ENCODE measurements at places on chromosomes 4 and X.

GRCh38 chr4:186875476-186875875 is 151.8 kb upstream of the FAT1 start:
- no peak for DNase-seq

GRCh38 chr4:7466904-7467303 is 32.2 kb upstream of the PSAPL1 start:
- DNase-seq, result no peak

DNA sequence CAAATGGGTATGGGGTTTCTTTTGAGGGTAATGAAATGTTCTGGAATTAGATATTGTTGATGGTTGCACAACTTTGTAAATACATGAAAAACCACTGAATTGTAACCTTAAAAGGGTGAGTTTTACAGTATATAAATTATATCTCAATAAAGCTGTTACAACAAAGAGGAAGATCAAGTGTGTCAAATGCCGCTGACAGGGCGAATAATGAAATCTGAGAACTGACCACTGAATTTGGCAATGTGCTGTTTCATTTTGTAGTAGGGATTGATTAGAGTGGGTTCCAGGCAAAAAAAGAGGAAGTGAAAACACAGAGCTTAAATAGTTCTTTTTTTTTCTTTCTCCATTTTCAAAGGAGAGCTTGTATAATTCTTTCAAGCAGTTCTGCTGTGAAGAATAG is 161.1 kb upstream of the NAP1L5 start:
- DNase-seq, result no peak

GRCh38 chrX:103367502-103367901 is 8.8 kb upstream of the BEX3 start:
- peak; percentile 22 for DNase-seq

DNA sequence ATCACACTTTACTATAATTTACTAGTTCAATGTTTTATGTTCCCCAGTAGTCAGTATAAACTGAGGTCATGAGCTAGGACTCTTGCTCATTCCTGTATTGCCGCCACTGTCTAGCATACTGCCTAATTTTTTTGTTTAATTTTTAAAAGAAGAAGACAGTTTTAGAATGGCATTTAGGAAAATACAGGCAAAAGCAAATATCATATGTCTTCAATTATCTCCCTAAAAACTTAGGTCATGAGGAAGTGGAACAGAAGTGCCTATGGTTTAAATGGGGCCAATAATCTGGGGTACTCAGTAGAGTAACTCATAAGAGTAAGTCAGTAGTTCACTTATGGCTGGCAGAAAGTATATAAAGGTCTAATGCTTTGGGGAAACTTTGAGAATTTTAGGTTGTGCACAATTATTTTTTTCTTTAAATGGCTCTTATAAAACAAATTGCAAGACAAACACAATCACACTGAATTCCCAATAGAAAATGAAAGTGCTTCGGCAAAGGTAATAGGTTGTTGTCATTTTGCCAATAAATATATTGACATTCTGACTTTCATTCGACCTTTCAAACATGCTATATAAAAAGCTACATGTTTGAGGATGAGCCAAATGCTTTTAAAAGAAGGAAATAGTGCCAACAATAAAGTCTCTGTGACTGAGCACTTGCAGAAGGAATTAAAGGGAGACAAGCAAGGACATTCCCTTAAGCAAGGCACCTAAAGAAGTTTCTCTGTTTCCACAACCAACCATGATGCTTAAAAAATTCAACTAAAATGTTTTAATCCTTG is 390.1 kb downstream of the PDGFC start:
- no peak for DNase-seq

GRCh38 chrX:104522386-104522785 is 43.6 kb upstream of the IL1RAPL2 start:
- DNase-seq, result no peak

- peak; percentile 44 for DNase-seq
Measured at GRCh38 chr4:105399532-105400161, 74.2 kb downstream of the PPA2 start.

DNA sequence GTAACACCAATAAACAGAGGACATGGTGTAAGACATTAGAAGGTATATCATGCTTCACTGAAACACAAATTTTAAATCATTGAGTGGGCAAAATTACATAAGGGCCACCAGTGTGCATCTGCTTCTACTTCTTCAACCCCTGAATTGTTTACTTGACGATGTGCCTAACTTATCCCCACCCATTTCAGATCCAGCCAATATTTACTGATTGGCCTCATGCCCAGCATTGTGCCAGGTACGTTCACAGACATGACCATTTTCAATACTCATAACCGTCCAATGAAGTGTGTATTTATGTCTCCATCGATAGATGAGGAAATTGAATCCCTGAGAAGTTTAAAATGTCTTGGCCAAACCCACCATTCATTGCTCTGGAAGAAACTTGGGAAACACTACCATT is 208.3 kb upstream of the MID1 start:
- no peak for DNase-seq

GRCh38 chr4:3019145-3019846 is 55.0 kb downstream of the HTT-AS start:
- DNase-seq, result no peak

DNA sequence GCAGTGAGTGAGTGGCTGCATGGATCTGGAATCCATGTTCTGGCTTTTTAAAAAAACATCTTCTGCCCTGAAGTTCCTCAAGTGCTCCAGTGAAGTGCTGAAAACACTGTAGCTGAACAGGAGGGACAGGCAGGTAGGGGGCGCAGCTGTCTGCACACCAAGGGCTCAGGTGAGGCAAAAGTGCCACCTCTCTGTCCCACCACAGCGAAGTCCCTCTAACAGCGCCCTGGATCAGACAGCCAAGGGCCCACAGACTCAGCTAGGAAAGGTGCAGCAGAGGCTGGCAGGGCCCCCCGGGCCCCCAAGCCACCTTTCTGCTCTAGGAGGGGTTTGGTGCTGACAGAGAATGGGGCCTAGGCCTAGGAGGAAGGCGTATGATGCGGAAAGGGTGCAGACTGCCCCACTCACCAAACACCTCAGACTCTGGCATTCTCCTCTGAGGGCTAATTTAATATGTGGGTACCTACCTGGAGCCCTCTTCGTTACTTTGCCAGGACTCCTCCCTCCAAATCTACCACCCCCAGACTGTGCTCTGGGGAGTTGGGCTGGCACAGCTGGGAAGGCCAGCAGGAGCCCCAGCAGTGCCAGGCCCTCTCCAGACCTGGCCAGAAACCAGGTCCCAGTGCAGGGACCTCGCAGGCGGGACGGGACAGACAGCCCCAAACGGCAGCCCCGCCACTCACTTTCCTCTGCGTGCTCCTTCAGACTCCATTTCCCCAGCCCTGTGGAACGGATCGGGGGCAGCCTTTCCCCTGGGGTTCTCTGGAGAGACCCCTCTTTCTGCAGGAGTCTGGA is 73.7 kb downstream of the ENPP6 start:
- DNase-seq, result no peak

DNA sequence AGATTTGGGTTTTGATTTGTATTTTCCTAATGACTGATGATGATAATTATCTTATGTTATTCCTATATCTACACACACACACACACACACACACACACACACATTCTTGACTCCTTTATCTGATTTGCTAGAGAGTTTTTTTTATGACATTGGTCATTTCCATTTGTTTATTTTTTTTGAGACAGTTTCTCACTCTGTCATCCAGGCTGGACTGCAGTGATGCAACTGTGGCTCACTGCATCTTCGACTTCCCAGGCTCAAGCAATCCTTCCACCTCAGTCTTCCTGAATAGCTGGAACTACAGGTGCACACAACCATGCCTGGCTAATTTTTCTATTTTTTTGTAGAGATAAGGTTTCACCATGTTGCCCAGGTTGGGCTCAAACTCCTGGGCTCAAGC is 6.7 kb downstream of the ZNF81 start:
- DNase-seq, result no peak

DNA sequence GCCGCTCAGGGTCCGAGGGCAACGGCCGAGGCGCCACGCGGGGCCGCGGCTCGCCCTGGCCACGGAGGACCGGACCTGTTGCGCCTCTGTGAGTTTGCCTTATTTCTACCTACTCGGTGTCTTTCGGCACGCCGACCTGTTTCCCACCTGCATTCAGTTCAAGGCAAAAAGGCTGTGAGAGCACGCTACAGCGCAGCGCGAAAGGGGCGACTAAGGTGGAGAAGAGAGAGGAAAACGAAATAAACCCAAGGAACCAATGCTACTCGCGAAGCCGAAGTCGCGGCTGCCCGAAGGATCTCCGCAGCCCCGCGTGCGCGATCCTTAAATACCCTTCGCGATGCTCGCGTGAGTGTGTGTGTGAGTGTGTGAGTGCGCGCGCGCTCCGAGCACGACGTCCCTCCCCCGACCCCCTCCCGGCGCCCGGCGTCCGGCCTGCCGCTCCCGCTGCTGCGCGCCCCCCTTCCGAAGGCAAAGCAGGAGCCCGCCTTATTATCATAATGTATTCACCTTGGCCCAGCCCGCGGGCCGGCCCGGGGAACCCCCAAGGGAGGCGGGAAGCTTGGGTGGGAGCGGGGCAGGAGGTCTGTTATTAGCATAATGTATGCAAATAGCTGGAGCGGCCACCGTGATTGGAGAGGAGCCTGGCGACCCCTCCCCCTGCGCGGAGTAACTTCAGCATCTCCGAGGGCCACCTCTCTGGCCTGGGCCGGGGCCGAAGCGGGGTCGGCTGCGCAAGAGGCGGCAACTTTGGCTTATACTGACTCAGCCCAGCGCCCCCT is at the start of gene COL25A1:
COL25A1 (minus strand) TSS at position 298 of the 779 bp plus-strand sequence.
- peak; percentile 16 for DNase-seq

- DNase-seq, result no peak
Measured at GRCh38 chr4:2787230-2788100, 5.4 kb upstream of the SH3BP2 start.

DNA sequence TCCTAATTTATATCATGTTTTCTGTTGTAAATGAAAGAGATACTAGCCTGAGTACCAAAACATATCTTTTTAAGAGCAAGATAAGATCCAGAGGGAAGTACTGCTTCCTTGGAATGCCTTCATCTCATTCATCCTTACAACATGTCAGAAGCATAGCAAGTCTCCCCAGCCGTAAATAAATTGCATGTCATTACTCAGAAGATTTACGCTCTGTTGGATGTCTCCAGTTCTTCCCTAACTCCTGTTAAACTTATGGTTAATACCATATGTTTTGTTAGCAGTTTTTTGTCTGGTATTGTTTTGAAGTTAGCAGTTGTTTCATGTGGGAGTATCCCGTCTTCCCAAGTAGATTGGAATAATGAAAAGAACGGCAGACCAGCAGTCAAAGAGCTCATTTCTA is 7.5 kb upstream of the GPC3 start:
- no peak for DNase-seq

- no peak for DNase-seq
Measured at GRCh38 chr4:110059556-110060191, 138.7 kb downstream of the ELOVL6 start.

DNA sequence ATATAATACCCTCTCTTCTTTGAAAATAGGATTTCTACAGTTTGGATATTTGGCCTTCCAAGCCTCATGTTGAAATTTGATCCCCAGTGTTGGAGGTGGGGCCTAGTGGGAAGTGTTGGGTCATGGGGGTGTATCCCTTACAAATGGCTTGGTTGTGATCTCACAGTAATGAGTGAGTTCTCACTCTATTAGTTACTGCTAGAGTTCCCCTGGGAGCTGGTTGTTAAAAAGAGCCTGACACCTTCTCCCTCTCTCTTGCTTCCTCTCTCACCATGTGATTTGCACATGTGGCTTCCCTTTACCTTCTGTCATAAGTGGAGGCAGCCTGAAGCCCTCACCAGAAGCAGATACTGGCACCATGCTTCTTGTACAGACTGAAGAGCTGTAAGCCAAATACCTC is 73.9 kb downstream of the HDAC8 start:
- DNase-seq, result no peak

- DNase-seq, result no peak
Measured at GRCh38 chrX:130213376-130213775, 41.6 kb downstream of the RAB33A start.

DNA sequence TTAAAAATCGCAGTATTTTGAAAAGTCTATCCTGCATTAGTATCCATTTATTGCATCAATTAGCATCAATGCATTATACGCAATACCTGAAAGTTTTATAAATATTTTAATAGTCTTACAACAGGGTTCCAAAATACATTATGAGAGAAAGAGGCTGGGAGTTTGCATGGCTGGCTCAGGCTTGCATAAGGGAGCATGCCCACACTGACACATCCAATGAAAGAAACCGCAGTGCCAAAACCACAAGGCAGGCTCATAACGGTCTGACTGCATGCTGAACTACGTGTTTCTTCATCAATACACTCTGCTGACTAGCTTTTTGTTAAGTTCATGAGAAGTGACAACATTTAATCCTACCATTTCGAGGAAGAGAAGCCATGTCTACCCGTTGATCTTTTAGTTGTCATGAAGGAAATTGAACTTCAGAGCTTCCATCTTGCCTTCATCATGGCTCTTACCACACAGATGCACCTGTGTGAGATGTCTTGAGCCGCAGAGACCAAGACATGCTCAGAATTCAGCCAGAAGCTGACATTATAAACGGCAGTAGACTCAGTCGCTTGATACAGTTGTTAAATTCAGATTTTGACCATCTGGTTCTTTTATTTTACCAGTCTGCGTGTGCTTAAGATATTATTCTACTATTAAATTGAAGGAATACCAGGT is 168.8 kb upstream of the FRG1 start:
- no peak for DNase-seq

DNA sequence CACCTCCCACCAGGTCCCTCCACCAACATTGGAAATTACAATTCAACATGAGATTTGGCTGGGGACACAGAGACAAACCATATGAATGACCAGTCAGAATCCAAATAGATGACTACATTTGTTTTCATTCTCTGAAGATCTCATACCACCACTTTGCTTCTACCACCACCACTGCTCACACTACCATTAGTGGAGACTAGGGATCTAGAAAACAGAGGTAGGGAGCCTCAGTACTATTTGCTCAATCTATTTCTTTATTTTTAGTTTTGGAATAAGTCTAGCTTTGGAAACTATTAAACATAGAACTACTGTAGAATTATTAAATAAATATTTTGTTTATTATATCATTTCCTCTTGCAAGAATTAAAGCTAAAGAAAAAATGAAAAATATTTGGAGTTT is 727.9 kb downstream of the CCSER1 start:
- DNase-seq, result no peak

- DNase-seq, result no peak
Measured at GRCh38 chrX:71619193-71619592, 882 bp upstream of the CXCR3 start.

DNA sequence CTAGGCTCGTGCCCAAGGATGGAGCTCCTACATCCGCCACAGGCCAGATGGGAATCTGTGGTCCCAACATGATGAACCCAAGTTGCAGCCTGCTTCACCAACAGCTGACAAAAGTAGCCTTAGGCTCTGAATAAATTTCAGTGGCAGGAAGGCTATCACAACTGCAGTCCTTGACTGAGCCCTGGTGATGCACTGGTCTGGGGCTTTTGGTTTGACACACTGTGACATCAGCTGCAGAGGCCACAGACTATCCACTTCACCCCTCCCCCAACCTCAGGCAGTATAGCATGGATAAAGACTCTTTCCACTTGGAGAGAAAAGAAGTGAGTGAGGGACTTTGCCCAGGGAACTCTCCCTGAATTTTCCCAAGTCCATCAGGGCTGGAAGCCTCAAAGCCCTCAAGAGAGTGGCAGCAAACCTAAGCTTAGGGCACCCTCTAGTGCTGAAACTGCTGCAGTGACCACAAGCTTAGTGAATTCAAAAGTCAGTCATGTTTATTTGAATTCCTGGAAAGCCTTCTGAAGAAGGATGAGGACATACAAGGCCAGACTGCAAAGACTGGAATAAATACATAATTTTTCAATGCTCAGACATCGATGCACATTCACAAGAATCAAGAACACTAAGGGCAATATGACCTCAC is 135.0 kb upstream of the TENT5D start:
- peak; percentile 3 for DNase-seq

- DNase-seq, result no peak
Measured at GRCh38 chr4:41346306-41347061, 89.8 kb downstream of the UCHL1 start.

Measured in AG08396 (cell line).